ENCODE measurements at places on chromosomes 6 and 20.

GRCh38 chr6:4937414-4937813 is 66.4 kb downstream of the RPP40 start:
- DNase-seq, result no peak

- DNase-seq, result no peak
Measured at GRCh38 chr6:131766631-131767030, 41.2 kb upstream of the ENPP1 start.

GRCh38 chr20:22160101-22160652 is 424.2 kb downstream of the FOXA2 start:
- DNase-seq, result no peak

DNA sequence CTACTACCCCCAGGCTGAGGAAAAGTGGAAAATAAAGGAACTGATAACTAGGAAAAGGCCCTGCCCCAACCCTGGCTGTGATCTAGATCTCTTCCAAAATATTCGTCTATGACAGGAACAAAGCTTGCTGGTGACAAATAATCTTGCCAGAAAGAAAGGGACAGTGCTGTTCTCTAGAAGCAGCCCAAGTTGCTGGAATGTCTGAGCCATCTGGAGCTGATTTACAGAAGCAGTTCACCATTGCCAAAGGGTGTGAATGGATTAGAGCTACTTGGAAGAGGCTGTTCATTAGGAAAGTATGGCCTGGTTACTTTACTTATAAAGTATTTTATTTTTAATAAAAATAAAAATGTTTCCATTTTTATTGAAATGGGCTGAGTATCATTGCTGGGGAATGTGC is 146.3 kb downstream of the EPM2A start:
- no peak for DNase-seq

DNA sequence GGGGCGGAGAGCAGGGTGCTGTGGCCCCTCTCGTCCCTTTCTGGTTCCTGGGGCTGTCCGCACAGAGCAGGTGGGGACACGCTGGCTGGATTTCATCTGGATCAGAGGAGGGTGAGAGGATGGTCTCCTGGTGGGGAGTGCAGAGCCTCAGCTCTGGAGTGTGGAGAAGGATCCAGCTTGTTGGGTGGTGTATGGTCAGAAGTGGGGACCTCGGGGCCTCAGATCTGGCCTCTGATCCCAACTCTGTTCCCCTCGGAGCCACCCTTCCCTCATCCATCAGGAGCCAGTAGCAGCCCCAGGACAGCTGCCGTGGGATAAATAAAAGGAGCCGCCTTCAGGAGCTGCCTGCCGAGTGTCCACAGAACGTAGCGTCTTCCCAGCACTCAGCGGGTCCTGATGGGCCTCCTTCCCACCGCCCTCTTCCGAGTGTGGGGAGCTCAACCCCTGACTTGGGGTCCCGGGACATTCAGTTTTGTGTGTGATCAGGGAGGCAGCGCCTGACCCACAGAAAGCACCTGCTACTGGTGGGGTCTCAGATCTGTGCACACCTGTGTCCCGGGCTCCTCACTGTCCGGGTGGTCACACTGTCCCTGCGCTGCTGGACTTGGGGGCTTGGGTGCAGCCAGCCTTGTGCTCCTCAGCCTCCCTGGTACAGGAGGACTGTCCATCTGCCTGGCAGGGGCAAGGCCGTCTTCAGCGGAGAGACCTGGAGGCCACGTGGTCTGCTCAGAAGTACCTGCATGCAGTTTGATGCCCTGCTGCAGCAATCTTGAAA is 25.4 kb upstream of the BHLHE23 start:
- no peak for DNase-seq

GRCh38 chr20:58647796-58648501 is 3.1 kb upstream of the STX16 start:
- DNase-seq, result peak; percentile 50

DNA sequence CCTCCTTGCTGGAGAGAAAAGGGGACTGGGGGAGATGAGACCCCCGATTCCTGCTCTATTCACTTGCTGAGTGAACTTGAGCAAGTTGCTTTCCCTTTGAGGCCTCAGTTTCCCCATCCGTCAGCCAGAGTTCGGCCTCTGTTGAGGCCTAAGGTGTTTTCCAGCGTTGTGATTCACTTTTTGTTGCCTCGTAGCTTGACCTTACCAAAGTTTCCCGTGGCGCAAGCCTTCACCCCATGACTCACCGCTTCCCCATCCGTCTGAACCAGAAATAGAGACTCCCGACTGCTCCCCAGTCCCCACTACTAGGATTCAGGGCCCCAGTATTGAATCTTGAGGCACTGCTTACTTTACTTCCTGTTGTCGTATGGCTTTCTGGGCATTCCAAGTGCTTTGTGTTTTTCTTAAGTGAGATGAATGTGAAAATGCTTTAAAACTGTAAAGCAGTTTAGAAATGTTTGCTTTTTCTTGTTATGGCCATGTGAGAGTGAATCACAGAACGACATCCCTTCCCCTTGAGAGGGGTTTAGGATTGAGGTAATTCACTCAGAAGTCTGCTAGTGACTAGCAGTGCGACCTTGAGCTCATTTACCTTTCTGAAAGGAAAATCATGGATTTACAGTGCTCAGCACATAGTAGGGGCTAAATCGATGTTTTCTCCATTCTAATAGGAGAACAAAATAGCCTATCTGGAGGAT is 1.2 kb downstream of the CHMP4B start:
- DNase-seq, result peak; percentile 61

- DNase-seq, result no peak
Measured at GRCh38 chr6:156699017-156699421, 78.2 kb upstream of the ARID1B start.

DNA sequence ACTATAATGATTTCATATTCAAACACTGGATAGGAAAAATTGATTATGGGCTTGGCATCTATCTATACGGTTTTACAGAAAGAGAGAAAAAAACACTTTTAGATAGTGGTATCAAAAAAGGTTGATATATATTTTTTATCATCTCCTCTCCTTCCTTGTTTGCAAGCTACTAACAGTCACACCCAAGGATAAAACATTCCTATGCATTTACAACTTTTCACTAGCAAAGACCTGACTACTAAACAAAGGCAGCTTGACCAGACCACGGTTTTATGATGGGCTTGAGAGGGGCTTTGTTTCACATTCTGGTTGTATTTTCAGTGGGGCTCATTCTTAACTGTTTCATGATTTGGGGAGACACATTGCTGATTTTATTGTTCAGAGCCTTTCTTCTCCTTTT is 477.6 kb upstream of the CITED2 start:
- DNase-seq, result no peak

DNA sequence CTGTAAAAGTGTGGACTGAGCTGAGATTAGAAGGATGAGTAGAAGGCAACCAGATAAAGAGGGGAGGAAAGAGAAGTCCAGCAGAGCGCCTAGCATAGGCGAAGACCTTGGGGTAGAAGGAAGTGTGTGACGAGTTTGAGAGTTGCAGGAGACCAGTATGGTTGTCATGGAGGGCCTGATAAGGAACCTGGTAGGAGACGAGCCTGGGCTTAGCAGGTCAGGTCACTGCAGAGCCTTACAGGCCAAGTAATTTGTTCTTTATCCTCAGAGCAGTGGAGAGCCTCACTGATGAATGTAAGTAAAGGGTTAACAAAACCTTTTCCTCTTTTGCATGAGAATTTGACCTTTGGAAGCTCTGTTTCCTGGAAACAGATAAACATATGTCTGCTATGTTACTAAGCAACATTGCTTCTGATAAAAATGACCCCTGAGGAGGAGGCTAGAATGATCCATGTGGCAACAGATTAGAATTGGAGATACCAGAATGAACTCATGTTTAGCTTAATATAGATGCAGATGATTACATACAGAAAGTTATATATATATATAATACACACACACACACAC is 2.9 kb upstream of the TMEM74B start:
- no peak for DNase-seq

DNA sequence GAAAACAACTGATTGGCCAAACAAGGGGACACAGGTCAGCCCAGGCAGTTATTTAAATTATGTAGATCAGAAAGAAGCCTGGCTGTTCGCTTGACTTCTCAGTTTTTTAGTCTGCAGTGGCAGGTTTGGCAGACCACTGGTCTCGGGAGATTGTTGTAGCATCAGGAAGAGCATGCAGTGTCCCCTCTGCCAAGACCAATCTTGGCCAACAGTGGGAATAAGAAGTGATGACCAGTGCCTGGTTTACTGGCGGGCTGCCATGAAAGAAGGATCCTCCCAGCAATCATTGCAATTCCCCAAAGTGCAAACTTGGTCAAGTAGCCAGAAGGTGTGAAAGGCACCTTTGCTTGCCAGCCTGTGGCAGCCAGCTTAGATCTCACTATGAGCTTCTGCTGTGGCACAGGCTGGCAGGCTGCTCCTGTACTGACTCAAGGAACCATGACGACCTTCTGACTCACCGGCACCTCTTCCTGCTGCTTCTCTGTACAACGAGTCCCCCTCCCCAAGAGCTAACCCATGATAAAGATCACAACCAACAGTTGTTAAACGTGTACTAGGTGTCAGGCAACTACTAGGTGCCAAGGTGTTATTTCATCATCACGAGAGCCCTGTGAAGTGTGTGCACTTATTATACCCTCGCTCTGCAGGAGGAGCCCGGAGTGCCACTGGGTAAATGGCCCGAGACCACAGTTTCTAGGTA is 76.8 kb upstream of the DUSP22 start:
- DNase-seq, result no peak

GRCh38 chr20:8431538-8432434 is 299.7 kb downstream of the PLCB1 start:
- no peak for DNase-seq

DNA sequence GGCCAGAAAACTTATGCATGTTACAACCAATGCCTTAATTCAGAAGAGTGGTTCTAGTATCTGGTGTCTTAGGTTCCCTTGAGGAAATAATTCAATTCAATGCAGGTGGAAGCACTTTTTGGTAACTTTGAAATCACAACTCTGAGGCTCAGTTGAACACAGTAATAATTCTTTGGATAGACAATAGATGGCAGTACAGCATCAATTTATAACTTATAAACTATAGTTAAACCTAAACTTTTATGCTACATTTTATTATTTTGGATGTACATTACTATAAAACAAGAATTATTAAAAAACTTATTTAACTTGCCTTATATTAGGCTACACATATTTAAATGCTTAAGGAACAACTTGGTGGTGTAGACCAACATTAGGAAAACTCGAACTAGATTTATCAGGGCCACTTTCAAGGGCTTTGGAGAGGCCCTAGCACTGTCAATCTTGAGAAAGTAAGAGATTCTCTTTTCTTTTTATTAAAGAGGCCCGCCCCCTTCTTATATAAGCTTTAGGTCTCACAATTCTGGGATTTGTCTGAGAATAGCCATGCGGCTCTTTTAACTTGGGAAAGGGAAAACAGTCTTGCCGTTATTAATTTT is 85.9 kb downstream of the CRYBG1 start:
- no peak for DNase-seq

GRCh38 chr6:28215425-28215824 is 9.7 kb upstream of the ZSCAN9 start:
- no peak for DNase-seq

DNA sequence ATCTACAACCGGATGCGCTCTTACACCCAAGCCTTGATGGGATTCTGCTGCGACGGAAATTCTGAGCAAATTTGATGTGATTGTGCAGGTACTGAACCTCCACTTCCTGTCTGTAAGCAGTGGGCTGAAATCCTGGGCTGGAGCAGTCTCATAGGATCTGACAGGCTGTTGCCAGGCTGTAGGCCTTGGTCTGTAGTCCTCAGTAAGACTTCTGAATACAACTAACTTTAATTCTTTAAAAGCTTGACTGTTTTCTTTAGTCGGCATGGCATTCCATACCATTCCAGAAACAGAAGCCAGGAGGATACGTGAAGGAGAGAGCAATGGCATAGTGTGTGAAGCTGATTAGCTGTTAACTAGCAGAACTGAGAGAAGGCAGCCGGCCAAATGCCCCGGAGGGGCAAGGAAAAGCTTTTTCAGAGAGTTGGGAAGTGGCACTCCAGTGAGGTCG is 68.3 kb downstream of the ADTRP start:
- DNase-seq, result no peak

DNA sequence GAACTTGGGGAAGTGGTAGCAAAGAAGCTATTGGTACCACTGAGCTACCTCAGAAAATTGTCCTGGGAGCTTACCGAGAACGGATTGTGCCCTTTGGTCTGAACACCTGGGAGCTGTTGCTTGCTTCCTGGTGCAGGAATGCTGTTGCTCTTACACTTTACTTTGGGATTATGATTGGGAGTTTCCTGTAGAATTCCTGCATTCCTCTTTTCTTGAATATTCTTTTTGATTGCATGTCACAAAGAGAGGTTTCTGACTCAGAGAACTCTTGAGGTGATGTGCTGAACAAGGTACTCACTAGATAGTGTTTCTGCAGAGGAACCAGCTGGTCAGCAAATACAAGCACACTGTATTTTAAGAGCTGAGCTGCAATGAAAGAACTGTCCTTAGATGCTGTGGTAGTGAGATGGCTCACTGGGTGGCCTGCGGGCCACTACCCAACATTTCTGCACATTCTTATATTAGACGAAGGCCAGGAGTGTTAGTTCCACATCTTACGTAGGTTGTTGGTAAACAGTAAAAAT is 35.0 kb downstream of the LRRC1 start:
- no peak for DNase-seq

DNA sequence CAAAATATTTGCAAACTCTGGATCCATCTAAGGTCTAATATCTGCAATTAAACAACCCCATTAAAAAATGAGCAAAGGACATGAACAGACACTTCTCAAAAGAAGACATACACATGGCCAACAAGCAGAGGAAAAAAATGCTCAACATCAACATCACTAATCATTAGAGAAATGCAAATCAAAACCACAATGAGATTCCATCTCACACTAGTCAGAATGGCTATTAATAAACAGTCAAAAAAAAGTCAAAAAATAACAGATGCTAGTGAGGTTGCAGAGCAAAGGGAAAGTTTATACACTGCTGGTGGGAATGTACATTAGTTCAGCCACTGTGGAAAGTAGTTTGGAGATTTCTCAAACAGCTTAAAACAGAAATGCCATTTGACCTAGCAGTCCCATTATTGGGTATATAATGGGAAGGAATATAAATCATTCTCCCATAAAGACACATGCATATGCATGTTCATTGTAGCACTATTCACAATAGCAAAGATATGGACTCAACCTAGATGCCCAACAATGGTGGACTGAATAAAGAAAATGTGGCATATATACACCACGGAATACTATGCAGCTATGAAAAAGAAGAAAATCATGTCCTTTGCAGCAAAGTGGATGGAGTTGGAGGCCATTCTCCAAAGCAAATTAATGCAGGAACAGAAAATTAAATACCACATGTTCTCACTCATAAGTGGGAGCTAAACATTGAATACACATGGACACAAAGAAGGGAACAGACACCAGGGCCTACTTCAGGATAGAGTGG is 9.1 kb downstream of the ZNFX1 start:
- DNase-seq, result no peak

GRCh38 chr6:14728396-14729024 is 517.4 kb upstream of the JARID2 start:
- no peak for DNase-seq

DNA sequence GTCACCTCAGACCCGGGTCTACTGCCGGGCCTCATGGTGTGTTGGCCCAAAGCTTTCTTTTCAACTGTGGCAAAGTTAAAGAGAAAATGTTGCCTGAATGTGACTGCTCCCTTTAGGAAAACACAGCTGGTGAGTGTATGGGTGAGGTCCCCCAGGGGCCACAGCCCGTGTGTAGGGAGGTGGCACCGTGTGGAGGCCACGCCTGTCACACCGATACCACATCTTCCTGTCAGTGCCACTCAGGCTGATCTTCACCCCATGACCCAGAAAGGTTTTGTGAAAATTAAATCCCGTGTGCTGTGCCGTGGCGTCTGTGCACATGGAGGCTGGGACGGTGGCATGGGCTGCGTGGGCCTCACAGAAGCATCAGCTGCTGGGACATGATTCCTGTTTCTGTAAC is 10.7 kb upstream of the ADRM1 start:
- no peak for DNase-seq

Data from AG04449 (cell line).